ENCODE measurements at places on chromosomes 13 and 19.

- ATAC-seq: peak; percentile 1
These were observed 1.0 kb upstream of the FXYD7 start for GRCh38 chr19:35141837-35142605.

DNA sequence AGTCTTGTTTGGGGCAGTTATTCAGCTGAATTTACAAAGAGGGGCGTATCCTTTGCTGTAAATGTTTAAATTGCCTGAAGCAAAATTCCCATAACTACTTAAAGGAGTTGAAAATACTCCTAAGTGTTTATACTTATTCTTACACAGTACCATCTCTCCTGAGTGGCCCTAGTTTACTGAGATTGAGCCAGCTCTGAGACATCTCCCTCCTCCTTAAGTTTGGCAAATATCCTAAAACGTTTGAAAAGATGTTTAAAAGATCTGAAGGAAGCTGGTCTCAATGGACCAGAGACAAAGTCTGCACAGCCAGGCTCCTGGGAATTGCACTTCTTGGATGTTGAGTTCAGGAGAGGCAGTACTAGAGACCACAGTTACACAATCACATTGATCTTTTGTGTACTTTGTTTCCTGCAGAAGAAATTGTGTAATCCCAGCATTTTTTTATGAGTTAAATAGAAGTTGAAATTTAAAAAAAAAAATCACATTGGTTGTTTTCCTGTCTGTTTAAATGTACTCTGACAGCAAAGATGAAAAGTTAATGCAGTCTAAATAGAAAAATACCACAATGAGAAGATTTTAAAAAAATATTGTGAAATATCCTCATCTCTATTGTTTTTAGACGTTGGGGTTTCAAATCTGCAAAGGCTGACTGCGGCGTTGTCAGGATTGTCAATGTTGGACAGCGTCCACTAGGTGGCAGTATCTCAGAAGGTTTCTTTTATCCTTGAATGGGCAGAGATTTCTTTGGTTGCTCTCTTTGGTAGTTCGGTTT is 20.7 kb downstream of the TNFSF11 start:
- peak; percentile 82 for ATAC-seq

GRCh38 chr13:33446821-33447725 is 161.5 kb upstream of the STARD13 start:
- peak; percentile 34 for ATAC-seq

DNA sequence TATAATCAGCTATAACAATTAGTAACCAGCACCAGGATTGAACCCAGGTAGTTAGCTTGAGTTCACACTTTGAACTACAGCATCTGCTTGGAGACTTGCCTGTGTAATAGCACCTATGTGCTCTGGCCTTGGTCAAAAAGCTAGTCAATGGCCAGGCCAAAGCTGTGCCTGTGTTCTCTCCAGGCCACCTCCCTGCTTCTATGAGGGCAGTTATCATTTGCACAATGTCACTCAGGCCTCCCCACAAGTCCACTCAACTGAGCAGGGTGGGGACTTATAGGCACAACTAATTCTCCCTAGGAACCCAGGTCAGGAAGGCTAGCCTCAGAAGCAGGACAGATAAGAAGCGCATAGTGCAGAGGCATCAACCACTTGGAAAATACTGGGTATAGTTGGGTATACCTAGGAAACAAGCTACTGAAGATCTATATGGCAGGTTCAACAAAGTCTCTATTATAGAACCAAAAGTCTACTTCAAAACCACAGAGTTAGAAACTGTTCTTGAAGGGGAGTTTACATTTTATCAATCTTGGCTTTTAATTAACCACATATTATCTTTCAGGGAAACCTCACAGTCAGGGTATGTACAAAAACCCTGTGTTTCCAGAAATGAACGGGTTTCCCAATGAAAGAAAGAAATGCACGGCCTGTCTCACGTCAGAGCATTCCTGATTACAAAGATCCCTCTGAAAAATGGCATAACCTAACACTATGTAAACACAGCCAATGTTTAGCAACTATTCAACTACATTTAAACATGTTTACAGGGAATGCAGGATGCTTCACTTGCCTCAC is 140.9 kb downstream of the ABCC4 start:
- ATAC-seq: no peak

DNA sequence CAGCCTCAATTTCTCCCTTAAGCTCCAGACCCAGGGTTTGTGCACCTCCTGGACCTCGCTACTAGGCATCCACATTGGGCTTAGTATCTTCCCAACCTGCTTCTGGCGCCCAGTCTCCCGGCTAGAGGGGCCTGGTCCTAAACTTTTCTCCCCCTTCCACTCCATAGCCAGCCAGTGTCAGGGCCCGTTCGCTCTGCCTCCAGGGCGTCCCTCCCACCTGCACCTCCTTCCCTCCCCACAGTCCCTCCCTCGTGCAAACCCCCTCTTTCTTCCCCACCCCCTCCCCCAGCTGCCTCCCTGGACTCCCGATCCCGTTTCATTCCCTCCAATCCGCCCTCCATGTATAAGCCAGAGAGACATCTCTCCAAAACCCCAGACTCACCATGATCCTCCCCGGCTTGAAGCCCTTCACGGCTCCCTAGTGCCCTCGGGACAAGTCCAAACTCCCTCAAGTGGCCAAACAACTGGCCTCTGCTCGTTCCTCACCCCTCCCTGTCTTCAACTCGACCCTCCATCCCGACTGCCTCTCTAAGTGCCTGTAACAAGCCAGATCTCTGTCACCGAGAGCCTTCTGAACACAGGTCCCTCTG is 997 bp upstream of the SAMD4B start:
- ATAC-seq: peak; percentile 55

GRCh38 chr19:6484230-6484629 is 2.6 kb upstream of the DENND1C start:
- ATAC-seq: no peak
